ENCODE measurements at places on chromosomes 16 and 17.

DNA sequence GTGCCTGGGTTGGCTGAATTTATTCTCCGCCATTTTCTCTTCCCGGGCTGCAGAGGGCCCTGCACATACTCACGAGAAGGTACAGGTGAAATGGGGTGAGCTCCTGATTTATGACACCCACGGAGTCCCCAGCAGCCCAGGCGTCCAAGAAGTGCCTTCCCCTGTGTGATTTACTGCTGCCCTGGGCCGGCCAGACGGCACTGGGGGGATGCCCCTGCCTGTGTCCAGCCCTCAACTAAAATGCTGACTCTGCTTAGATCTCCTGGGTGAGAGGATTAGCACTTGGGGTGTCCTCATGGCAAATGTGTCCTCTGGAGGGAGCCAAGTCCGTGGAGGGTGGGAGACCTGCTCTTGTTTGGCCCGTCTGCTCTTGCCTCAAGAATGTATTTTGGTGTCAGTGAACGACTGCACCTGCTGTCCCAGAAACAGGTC, 132.4 kb downstream of the MAF start:
- DNase-seq: no peak

- DNase-seq: no peak
Observed at GRCh38 chr17:28563475-28563874, 7.8 kb downstream of the PIGS start.

DNA sequence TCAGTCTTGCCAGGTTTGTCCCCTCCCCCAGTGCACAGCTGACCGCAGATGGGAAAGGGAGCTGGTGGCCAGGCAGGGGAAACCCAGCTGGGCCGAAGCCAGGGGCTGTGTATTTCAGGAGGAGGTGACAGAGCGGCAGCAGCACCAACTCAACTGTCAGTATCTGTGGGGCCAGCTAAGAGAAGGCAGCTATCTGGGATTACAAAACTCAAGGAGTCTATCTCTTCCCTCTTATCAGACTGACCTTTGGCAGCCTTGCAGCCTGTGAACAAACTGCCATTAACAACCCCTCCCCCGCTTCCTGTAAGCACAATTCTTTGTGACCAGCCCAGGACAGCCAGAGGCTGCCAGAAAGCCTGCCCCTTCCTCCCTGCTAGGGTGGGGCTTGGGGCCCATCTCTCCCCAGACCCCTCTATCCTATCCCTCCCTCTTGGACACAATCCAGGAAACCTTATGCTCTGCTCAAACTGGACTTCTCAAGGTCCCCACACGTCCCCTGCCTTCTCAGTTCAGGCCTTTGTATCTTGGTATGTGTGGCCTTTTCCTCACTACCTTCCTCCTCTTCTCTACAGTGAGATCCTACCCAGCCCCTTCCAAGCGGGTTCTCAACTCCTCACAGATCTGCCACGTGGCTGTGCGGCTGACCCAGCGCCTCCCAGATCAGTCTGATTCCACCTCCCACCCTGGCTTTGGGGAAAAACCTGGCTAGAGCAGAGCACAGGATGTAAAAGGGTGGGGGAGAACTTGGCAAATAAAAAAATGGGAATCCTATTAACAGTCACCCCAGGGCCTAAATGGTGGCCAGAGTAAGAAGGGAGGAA, 10.5 kb downstream of the ST3GAL2 start:
- peak; percentile 58 for DNase-seq

- peak; percentile 64 for DNase-seq
Observed at GRCh38 chr17:39118674-39119419, 32.6 kb downstream of the PLXDC1 start.

DNA sequence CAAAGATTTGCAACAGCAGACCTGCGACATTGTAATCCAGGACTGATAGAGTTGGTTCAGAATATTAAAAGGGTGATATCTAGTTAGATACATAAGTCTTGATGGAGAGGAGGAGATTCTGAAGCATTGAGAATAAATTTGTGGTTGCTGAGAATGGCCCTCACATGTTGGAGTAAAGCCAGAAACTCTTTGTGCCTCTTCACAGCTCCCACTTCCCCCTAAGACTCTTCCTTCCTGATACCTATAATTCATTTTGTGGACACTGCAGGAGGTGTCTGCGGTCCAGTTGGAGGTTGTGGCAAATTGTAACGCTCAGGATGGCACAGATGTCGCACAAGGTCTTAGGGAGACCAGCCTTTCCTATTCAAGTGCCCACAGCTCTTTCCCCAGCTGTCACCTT, 17.5 kb downstream of the WWOX start:
- no peak for DNase-seq

DNA sequence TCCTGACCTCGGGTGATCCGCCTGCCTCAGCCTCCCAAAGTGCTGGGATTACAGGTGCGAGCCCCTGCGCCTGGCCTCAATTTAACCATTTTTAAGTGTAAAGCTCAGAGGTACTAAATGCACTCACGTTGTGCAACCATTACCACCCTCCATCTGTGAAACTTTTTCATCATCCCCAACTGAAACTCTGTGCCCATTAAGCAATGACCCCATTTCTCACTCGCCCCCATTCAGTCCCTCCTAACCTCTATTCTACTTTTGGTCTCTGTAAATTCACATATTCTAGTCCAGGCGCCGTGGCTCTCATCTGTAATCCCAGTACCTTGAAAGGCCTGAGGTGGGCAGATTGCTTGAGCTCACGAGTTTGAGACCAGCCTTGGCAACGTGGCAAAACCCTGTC, 8.3 kb upstream of the SPNS3 start:
- DNase-seq: no peak

DNA sequence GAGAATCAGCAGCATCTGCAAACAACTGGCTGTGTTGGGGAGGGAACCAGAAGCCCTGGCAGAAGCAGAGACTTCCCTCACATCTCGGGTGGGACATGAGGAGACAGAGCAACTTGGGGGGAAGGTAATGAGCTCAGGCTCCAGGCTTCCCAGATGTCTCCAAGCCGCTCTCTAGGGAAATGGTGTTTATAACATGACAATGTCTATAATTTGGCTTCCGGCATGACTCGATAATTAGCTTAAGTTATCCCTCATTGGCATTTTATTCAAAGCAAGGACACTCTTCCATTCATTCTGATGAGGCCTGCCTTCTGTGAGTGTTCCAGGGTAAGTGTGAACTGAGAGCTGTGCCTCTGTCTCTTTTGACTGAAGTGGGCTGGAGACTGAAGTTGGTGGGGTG, 14.7 kb upstream of the MLLT6 start:
- no peak for DNase-seq

- DNase-seq: no peak
Observed at GRCh38 chr17:81687770-81688541, 4.1 kb downstream of the HGS start.

- no peak for DNase-seq
Observed at GRCh38 chr16:57878586-57878985, 76.3 kb upstream of the KIFC3 start.

- DNase-seq: no peak
Observed at GRCh38 chr16:7601100-7601499, 268.5 kb downstream of the RBFOX1 start.

DNA sequence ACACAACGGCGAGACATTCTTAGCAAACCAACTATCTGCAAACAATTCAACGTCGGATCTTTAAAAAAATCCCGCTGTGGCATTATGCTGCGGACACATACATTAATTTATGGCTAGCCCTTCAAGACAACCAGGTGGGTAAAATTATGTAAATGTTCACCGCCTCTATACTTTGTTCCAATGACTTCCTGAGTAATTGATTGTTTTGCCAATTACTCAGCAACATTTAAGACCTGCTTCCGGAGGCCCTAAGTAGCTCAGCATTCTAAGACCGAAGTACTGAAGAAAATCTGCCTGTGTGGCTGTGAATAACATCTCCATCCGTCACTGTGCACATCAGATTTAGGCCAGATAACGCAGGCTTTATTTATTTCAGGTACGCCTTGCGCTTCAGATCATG, 23.3 kb downstream of the QPRT start:
- DNase-seq: no peak

GRCh38 chr17:8409966-8410882, 12.6 kb upstream of the RNF222 start:
- DNase-seq: peak; percentile 83

DNA sequence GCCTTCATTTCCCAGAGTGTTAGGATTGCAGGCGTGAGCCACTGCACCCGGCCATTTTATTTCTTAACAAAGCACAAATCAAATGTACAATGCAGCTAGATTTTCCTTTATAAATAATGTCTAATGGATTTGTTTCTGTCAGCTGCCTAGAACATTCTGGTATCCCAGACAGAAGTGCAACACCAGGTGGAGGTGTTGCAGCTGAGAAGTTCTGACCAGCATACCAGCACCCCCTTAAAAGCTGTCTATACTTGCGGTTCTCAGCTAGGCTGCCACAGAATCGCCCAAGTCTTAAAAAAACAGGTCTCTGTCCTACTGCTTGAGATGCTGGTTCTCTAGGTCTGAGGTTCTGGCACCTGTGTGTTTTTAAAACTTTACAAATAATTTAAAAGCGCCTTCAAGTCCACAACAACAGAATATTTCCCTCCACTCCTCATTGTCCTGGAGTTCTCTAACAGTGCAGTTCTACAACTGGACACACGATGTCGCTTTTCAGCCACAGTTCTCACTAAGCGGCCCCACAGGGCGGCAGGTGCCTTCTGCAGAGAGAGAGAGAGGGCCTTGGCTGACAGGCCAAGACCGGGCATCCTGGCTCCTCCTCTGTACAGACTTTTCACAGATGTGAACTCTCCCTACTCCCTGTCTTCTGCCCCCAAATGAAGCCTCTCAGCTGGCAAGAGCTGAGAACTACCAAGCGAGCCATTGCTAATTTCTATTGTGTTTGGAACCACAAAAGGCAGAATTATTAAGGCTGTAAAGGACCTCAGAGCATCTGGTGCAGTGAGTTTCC, 32.6 kb upstream of the MEOX1 start:
- DNase-seq: peak; percentile 76

DNA sequence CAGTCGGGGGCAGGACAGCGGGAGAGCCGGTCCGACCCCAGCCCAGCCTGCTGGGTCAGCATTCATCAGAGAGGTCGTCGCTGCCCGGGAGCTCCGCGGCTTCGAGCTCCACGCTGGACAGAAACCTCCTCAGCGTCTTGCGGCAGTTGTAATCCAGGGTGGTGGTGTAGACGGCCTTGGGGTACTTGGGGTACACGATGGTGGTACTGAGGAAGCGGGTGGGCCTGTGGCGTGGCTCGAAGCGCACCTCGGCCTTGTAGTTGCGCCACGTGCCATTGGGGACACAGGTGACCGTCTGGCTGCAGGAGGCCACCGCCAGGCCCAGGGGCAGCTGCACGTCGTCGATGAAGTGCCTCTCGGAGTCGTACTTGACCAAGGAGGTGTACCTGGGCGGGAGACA, 90.5 kb upstream of the RPH3AL start:
- no peak for DNase-seq

GRCh38 chr17:30858556-30859250, 26.9 kb downstream of the ATAD5 start:
- no peak for DNase-seq

DNA sequence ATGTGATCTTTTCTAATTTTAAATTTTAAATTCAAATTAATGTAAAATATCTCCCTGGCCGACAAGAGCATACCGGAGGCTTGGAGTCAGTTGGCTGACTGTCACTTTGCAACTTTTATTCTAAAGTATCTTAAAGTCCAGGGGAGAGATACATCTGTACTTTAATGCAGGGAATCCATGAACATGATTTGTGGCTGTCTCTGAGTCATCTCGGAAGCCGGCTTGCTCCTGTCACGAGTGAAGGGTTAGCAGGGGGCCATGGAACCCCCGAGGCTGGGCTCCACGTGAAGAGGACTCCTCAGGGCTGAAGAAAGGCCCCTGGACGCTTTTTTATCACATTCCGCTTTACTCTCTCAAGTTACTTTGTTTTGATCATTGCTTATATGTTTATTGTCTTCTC, 13.3 kb downstream of the TVP23A start:
- DNase-seq: no peak

DNA sequence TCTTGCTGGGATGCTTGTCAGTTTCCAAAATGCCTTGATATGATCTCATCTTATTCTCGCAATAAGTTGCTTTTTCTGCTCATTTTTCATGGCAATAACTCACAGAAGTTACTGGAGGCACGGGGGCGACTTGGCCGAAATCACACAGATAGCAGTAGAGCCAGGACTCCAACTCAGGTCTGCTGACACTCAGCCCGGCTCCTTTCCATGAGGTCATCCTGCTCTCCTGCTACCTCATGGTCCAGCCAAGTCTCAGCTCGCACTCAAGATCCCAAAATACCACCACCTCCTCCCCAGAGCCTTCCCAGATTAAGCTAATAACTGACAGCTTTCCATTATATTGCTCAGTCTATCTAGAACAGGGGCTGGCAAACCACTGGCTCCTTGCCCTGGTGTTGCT, 269.5 kb downstream of the MAP2K4 start:
- no peak for DNase-seq

- no peak for DNase-seq
Observed at GRCh38 chr17:82014432-82014831, 8.2 kb downstream of the CENPX start.

DNA sequence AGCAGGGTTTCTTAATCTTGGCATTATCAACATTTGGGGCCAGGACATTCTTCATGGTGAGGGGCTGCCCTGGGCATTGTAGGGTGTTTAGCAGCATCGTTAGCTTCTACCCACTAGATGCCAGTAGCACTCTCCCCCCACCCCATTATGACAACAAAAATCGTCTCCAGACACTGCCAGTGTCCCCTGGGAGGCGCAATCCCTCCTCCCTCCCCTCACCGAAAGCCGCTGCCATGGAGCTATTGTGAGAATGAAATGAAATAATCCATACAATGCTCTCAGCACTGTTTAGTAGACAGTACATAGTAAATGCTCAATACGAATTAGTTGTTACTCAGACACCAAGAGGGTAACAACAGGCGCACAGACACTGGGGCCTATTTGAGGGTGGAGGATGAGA, 502.9 kb downstream of the NPIPA7 start:
- no peak for DNase-seq

DNA sequence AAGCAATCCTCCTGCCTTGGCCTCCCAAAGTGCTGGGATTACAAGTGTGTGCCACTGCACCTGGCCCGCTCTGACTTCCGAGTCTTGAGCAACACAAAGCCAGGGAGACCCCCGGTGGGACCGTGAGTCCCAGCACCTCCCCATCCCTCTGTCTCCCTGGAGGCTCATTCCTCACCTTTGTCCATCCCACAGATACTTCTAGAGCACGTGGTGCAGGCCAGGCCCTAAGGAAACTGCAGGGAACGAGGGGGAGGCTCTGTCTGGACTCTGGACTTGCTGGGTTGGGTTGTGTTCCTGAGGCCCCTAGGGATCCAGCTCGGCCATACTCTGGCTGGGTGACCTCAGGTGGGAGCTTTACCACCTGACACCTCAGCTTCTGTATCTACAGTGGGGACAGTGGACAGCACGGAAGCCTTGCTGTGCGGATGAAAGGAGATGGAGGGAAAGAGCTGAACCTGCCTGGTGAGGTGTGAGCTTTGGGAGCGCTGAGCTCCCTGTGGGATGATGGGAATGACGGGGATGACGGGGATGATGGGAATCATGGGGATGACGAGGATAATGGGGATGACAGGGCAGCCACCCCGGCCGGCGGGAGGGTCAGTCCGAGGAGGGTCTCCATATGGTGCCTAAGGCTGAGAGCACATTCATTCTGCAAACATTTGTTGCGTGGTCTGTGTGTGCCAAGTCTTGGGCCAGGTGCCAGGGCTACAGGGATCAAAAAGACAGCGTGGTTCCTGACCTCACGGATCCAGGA, 26.6 kb downstream of the C16orf74 start:
- no peak for DNase-seq

GRCh38 chr17:45640141-45640850, 143.8 kb upstream of the CRHR1 start:
- peak; percentile 73 for DNase-seq

GRCh38 chr17:50059256-50059655, 3.3 kb downstream of the ITGA3 start:
- DNase-seq: no peak
